ENCODE measurements at places on chromosomes 4 and X. TPM values are rescaled to one million over a fixed set of nuclear protein-coding genes. Genes with fewer than 3 reads are reported as not detected.

Gene TKTL2
- total RNA-seq: not detected

Gene DACH2
- 0.18 TPM for total RNA-seq

Gene PPP4R3C
- not detected for total RNA-seq

Gene MSX1
- 3.4 TPM for total RNA-seq

Gene SMIM31
- total RNA-seq: not detected

Gene HAND2
- 0.31 TPM for total RNA-seq

Gene GNRHR
- not detected for total RNA-seq

Gene SAGE1
- total RNA-seq: not detected

Gene NLGN4X
- not detected for total RNA-seq

Gene FREM3
- not detected for total RNA-seq

Gene TRIM2
- total RNA-seq: 18.9 TPM

Gene TMEM35A
- not detected for total RNA-seq

Gene FRAS1
- 0.23 TPM for total RNA-seq

Gene TLR1
- total RNA-seq: 0.41 TPM

Gene RBMXL3
- not detected for total RNA-seq

Gene ITGB1BP2
- 1.4 TPM for total RNA-seq

Gene SYTL5
- 0.08 TPM for total RNA-seq

Gene ADH6
- 0.18 TPM for total RNA-seq

Gene INTU
- total RNA-seq: 3.7 TPM

Gene FAM90A26
- total RNA-seq: not detected

Gene SGMS2
- 15.6 TPM for total RNA-seq

Gene NPY2R
- not detected for total RNA-seq

Gene UPF3B
- 27.8 TPM for total RNA-seq

Gene PF4V1
- total RNA-seq: 0.51 TPM

Gene MGAT4D
- total RNA-seq: not detected

Gene BANK1
- 3.3 TPM for total RNA-seq

Gene GUCY1A1
- 0.57 TPM for total RNA-seq

Gene RAI2
- total RNA-seq: 0.13 TPM

Gene ZRSR2
- total RNA-seq: 3.0 TPM

Gene ZDHHC15
- 0.05 TPM for total RNA-seq

All from Panc1 (cell line).